Foreskin melanocyte (primary cell): ENCODE measurements at places on chromosomes 12 and 14.

GRCh38 chr14:85054178-85054577 is 475.8 kb upstream of the FLRT2 start:
- no peak for DNase-seq

GRCh38 chr14:92959189-92959531 is 36.2 kb downstream of the CHGA start:
- DNase-seq, result no peak

- no peak for DNase-seq
Measured at GRCh38 chr14:105158794-105159193, 9.8 kb downstream of the JAG2 start.

DNA sequence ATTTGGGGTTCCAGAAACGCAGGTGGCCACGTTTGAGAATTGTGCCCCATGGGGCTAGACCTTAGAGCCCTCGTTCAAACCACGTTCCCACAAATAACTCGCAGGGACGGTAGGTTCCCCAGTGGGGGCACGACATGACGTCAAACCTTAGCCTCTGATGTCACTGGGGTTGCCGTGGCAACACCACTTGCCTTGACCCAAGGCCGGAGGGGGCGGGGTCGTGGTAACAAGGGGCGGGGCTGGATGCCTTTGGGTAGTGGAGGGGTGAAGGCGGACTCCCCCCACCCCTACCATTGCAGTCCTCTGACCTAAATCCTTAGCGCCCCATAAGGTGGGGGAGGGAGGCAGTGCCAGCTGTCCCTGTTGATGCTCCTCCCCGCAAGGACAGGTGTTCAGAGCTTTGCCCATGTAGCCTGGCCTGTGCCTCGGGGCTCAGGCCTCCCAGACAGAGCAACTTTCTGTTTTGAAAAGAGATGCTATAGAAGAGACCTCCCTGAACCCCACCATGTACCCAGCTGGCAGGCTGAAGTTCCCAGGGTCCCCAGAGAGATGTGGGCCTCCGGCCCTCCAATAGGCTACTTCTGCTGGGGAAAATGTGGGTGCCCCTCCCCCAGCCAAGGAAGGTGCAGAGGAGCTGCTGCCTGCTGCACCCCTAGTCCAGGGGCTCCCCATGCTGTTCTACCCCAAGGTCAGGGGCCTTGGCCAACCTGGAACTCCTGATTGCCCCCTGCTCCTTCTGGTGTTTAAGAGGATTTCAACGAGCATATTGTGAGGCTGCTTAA is 1.9 kb downstream of the FAM222A start:
- no peak for DNase-seq

DNA sequence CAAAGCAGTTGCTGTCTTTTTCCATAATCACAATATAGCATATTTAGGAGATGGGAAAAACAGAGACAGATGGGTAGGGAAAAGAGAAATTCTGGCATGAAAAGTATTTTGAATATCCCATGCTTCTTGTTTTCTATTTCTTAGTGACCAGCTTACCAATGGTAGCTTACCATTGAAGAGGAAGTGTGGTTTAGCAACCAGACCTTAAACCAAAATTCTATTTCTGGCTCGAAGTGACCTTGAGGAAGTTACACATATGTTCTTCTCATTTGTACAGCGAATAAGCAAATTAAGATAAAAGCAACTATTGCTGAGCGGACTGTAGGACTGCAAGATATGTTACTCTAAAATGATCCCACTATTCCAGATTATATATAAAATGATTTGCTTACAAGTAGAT is 82.9 kb downstream of the FGD4 start:
- no peak for DNase-seq

GRCh38 chr12:75853626-75854025 is 177.9 kb downstream of the PHLDA1 start:
- no peak for DNase-seq

DNA sequence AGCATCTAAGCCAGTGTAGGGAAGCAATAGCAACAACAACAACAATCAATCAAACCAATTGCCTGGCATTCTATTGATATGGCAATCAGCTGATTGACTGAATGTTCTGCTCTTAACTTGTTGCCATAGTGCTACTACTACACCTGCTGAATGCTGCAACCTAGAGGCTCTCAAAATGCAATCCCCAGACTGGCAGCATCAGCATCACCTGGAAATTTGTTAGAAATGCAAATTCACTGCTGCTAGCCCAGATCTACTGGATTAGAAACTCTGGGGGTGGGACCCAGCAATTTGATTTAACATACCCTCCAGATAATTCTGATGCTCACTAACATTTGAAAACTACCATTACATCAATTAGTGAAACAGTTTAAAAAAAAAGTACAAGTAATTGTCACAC is 363.6 kb downstream of the SNAPC1 start:
- DNase-seq, result no peak

- DNase-seq, result no peak
Measured at GRCh38 chr12:115716551-115716950, 560.9 kb downstream of the MED13L start.

GRCh38 chr12:32365473-32366064 is 33.8 kb upstream of the FGD4 start:
- peak; percentile 54 for DNase-seq

DNA sequence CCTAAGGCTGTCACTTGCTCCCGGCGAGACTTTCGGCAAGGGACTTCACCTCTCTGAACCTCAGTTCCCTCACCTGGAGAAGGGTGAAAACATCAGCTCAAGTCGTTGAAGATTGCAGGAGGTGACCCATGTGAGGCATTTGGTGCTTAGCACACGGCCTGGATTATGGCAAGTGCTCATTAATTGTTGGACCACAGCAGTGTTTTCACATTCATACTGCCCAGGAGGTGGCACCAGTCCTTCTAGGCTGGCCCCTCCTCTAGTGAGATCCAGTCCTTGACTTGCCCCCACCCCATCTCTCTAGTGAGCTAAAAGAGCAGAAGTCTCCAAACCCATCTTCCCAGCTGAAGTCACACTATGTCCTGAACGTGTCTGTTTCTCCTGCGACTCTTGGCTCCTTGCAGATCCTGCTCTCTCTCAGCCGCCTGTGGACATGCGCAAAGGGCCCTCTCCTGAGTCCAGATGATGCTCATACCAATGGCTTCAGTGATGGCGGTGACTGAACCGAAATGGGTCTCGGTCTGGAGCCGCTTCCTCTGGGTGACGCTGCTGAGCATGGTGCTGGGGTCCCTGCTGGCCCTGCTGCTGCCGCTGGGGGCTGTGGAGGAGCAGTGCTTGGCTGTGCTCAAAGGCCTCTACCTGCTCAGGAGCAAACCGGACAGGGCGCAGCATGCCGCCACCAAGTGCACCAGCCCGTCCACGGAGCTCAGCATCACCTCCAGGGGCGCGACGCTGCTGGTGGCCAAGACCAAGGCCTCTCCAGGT is 1.6 kb downstream of the FICD start:
- DNase-seq, result no peak

- DNase-seq, result peak; percentile 82
Measured at GRCh38 chr14:64504897-64505794, 576 bp downstream of the ZBTB1 start.

DNA sequence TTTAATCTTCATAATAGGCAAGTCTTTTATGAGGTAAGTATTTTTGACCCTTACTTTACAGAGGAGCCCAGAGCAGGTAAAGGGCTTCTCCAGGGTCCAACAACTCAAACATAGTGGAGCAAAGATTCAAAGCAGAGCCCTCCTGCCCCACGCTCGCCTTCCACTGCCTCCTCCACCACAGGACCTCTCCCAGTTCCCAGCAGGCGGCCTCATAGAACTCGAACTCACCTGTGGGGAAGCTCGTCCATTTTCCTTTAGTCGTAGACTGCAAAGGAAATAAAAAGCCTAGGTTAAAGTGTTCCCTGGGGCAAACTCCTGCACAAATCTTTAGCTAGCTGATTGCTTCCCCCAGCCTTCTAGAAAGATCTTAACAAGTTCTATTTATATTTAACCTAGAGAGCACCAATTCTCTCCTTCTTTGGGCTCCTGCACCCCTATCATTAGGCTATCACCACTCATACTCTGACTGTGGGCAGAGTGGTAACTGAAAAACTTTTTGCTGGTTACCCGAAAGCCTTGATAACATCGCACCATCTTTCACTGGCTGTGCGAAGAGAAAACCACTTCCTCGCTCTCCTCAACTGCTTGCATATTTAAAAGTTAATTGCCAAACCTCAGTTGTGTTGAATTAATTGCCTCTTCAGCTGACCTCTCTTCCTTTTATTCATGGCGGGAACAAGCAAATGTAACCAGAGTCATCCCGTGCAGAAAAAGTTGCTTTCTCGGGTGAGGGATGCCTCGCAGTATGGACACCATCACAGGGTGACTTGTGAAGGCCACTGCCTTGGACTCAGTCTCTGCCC is 299.6 kb downstream of the DPF3 start:
- DNase-seq, result no peak

GRCh38 chr12:42143452-42144157 is 1.1 kb downstream of the GXYLT1 start:
- DNase-seq, result peak; percentile 21

DNA sequence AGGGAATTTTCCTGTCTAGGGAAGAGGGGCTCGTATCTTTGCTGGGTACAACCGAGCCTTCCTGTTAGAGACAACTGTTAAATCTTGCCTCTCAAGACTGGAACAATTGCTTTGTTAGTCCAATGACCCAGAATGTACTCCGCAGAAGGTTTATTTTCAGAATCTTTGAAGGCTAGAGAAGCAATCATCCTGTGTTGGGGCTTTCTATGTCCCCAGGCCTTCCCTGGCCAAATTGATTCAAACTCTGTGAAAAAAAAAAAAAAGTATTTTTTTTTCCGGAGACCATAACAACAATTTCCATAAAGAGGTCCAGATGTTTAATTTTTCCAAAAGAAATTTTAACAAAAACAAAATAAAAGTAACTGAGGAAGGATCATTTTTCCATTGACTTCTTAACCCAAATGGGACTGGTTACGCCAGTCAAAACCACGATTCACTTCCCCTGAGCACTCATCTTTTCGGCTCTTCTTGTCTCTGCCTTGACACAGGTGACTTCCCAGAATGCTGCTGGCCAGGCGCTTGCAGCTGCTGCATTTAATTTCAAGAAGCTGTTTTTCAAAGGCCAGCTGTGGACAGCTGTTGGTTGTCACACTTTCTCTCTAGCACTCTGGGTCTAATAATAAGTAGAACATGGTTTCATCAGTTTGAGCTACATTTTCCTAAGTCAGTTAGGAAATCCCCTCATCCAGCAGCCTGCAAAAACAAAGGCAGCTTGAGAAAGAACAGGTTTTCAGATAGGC is 81.6 kb upstream of the MANSC4 start:
- DNase-seq, result no peak

GRCh38 chr12:1250641-1251040 is 259.6 kb downstream of the ERC1 start:
- DNase-seq, result no peak

DNA sequence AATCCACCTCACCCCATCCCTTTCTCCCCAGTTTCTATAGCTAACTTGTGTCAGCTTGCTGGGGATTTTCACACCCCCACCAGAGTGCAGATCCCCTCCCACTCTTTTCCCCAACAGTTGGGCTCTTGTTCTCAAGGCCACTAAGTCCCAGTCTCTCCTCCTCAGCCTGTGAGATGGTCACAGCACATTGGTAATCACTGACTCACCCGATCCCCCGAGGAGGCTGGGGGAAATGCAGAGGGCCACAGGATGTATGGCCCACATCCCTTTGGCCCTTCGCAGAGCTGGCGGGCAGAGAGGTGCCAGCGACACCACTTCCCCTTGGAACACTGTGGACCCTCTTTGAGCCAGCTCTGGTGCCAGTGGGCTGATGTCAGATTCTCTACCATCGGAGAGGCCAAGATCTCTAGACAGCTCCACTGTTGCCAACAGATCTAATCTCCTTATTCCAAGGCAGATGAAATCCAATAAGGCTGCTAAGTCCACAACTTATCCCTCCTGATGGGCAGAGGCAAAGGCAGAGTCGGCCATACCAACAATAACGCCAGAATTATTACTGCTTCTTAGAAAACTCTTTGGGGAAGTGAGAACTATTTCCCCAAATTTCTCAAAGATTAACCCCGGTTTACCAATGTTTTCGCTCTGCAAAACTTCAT is 1.6 kb downstream of the FMNL3 start:
- peak; percentile 78 for DNase-seq

DNA sequence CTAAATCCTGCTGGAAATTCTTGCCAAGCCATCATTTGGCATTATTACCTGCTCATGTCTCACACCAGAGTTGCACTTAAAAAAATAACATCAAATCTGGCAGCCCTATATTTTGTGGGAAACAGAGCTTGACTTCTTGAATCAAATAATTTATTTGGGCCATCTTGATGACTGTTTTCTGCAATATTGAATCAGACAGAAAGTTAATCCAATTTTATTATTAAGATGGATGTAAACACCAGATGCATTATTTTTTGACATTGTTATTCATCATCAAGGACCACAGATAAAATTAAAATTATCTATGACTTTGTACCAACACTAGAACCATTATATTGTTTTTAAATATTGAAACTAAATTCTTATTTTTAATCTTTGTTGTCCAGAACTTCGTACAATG is 132.9 kb downstream of the PTPRR start:
- DNase-seq, result no peak

GRCh38 chr14:75156901-75157300 is 19.5 kb downstream of the TMED10 start:
- no peak for DNase-seq

- DNase-seq, result peak; percentile 26
Measured at GRCh38 chr12:113369391-113369985, 11.1 kb downstream of the PLBD2 start.

DNA sequence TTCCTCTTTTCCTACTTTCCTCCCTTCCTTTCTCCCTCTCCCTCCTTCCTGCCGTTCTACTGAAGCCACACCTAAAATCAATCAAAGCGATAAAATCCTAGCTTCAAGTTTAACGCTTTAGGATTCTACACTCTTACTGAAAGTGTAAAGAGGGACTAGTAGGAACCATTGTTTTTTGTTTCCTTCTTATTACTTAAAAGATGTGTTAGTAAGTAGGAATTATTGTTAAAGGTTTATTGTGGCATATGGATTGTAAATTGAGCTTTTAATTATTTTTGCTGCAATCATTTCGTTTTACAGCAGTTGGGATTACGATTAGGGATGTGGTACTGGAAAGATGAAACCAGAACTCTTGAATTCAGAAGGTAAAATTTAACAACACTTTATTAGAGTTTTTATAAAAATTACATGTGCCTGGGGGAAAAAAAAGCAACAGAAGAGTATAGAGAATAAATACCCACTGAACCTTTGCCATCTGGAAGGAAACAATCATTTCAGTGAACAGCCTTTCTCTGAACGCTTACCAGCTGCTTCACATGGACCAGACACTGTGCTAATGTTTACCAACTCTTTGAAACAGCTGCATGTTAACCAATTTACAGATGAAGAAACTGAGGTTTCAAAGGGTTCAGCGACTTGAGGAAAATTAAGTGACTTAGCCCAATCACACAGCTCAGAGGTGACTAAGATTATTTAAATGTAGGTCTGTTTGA is 1.0 kb downstream of the PPP1R36 start:
- DNase-seq, result no peak

DNA sequence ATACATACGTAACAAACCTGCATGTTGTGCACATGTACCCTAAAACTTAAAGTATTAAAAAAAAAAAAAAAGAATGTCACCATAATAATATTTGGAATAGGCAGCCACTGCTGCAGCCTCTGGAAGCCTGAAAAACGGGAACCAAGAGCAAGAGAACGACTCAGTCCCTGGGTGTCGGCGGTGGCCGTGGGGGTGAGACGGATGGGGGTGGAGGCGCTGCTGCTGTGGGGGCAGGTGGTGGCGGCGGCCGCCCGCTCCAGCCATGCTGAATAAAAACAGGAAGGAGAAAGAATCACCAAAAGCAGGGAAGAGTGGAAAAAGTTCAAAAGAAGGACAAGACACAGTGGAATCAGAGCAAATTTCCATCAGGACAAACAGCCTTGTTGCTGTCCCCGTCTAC is 46.9 kb downstream of the ZFYVE21 start:
- no peak for DNase-seq

- DNase-seq, result no peak
Measured at GRCh38 chr12:3152011-3152511, 74.9 kb downstream of the TSPAN9 start.

- no peak for DNase-seq
Measured at GRCh38 chr14:100065111-100065871, at the start of gene EVL. Gene EVL, plus strand, starts transcription at chr14:100065422. Its CDS starts 79 bp downstream, at chr14:100065501.
